Stimulated activated CD4-positive, alpha-beta T cell treated with anti-CD3 and anti-CD28 coated beads, TNF-alpha, amount 100 ng/mL, for 4 hours (primary cell): ENCODE measurements at places on chromosomes 11 and 22.

GRCh38 chr11:2794046-2794967 lies 91.3 kb downstream of the CDKN1C start:
- no peak for DNase-seq

DNA sequence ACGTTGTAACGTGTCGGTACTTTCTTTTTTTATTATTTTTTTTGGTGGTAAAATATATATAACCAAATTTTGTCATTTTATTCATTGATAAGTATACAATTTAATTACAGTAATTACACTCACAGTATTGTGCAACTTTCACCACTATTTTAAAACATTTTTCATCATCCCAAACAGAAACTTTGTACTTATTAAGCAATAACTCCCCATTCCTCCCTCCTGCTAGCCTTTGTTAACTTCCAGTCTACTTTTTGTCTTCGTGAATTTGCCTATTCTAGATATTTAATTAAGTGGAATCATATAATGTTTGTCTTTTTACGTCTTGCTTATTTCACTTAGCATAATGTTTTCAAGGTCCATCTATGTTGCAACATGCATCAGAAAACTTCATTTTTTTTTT lies 58.5 kb downstream of the STIM1 start:
- DNase-seq = no peak

GRCh38 chr11:96228473-96228891 lies 114.5 kb downstream of the MAML2 start:
- no peak for DNase-seq

DNA sequence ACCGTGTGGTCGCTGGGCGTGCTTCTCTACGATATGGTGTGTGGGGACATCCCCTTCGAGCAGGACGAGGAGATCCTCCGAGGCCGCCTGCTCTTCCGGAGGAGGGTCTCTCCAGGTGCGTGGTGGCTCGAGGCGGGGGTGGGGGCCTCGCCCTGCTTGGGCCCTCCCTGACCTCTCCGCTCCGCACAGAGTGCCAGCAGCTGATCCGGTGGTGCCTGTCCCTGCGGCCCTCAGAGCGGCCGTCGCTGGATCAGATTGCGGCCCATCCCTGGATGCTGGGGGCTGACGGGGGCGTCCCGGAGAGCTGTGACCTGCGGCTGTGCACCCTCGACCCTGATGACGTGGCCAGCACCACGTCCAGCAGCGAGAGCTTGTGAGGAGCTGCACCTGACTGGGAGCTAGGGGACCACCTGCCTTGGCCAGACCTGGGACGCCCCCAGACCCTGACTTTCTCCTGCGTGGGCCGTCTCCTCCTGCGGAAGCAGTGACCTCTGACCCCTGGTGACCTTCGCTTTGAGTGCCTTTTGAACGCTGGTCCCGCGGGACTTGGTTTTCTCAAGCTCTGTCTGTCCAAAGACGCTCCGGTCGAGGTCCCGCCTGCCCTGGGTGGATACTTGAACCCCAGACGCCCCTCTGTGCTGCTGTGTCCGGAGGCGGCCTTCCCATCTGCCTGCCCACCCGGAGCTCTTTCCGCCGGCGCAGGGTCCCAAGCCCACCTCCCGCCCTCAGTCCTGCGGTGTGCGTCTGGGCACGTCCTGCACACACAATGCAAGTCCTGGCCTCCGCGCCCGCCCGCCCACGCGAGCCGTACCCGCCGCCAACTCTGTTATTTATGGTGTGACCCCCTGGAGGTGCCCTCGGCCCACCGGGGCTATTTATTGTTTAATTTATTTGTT lies 2.4 kb downstream of the PIM3 start:
- DNase-seq = no peak

- DNase-seq = peak; percentile 20
Measured at GRCh38 chr11:82927264-82927880, 25.8 kb downstream of the DDIAS start.

- DNase-seq = no peak
Measured at GRCh38 chr11:60984149-60984548, 12.7 kb downstream of the CD6 start.

DNA sequence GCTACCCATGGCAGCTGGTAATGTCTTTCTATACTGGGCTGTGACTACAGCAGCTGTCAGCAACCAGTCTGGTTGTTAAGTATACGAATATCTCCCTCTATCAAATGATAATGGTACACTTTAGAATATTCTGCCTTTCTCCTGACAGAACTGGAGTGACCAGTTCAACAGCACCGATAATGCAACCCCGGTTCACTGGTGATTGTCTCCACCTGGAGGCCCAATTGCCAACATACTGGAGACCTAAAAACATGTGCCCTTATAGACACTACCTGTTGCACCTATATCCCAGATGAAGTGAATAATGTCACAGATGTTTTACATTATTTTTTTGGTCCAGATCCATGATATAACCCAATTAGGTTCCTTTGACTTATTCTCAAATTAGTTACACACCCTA lies 21.1 kb downstream of the OR5P2 start:
- DNase-seq = no peak
